Kidney glomerular epithelial cell (primary cell): ENCODE measurements at places on chromosomes 6 and 20.

DNA sequence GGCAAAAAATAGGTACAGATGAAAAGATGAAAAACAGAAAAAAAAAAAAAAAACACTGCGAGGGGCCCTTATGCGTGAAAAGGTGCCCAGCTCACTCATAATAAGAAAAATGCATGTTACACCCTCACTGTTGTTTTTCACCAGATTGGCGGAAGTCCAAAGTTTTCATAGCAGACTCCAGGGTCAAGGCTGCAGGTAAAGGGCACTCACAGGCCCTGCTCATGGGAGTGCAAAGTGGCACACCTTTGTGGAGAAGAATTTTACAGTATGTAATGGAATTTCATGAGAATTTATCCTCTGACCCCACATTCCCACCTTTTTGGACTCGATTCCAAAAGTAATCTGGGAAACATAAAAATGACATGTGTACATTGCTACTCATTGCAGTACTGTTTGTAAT, 108.2 kb downstream of the CDKAL1 start:
- DNase-seq, result no peak

GRCh38 chr20:11890331-11891076, 27.2 kb upstream of the BTBD3 start:
- DNase-seq, result peak; percentile 82

DNA sequence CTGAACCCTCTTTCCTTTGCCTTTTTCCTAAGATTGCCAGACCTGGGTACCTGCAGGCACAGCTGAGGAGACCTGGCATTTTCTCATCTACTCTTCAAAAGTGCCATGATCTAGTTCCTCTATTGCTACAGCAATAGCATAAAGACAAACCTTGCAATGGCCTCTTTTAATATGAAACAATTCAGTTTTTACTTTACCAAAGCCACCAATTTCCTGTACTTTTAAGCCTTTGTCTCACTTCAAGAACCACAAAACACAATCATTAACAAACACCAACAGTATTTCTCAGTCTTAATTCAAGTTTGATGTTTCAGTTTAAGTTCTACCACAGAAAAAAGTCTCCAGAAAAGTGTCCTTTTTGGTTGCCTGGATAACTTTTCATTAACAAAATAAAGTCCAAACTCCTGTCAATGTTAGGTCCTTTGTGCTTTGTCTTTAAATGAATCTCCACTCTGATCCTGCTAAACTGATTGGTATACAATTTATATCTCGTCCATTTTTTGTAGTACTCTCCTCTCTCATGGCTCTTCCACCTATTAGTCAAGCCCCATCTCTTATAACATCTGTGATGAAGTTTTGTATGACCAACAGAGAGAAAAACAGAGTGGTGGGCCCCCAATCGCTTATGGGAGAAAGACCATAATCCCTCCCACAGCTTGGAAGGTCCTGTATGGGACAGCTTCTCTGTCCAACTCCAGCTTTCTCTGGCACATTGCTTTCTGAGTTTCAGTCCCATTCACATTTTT, 50.5 kb upstream of the THEMIS start:
- DNase-seq, result no peak

DNA sequence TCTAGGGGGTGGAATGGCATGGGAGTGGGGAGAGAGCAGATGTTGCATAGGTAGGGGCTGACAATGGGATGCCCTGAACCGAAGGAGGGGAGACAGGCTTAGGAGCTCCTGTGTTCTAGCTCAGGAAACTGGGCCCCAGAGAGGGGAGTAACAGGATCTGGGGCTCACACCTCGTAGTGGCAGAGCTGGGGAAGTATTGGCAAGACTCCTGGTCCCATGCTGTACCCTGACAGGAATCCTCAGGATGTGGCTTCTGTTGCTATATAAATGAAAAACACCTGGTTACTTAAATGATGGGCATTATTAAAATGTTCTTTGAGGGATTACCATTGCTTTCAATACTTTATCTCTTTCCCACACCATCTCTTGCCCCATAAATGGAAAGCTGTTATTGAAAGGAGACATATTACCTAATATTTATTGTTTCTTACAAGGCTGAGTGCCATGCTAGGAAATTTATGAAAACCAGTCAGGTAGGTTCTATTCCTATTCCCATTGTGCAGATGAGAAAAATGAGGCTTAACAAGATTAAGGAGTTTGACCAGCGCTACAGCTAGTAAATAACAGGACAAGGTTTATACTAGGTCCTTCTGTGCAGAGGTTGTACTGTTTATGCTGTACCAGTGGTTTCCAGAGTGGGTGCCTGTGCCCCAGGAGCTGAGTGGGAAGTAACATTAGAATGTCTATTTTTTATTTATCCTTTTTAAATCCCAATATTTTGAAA, 35.3 kb upstream of the TCP11 start:
- DNase-seq, result no peak

GRCh38 chr6:145643760-145644159, 91.6 kb downstream of the EPM2A start:
- no peak for DNase-seq

- DNase-seq, result no peak
Measured at GRCh38 chr6:65557224-65557623, 149.8 kb downstream of the EYS start.

- DNase-seq, result no peak
Measured at GRCh38 chr20:61185181-61185580, 66.9 kb upstream of the CDH4 start.

DNA sequence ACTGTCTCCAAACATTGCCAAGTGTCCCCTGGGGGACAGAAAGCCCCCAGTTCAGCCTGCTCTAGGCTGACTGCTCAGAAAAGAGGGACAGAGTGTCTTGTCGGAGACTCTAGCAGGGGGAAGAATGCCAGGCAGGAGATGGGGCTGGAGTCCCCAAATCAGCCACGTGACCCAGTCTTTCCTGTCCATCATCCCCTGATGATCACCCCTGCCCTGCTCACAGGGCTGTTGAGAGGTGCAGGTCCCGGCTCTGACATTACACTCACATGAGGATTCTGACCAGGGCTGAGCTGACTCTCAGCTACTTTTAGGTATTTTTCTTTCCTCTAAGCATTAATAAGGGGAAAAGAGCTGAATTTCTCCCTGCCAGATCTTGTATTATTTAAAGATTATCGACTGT, 115.8 kb downstream of the SULF2 start:
- no peak for DNase-seq

- DNase-seq, result no peak
Measured at GRCh38 chr6:44542401-44543116, 155.1 kb downstream of the CDC5L start.

DNA sequence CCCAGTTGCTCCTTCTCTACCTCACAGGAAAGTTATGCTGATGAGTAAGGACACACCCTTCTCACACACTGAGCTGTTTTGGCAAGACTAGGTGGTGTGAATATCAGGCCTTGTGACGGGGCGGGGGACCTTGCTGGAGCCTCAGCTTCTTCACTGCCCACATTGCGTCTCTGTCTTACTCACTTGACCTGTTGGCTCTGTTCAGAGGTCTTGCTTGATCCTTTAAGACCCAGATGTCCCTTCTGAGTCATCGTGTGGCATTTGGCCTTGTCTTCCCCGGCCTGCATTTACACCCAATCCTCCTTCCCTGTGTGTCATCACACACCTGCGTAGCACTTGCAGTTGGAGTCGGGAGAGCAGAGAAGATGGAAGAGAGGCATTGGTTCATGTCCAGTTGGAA, 8.3 kb upstream of the PRND start:
- no peak for DNase-seq

GRCh38 chr6:39171489-39172376, 56.7 kb upstream of the SAYSD1 start:
- no peak for DNase-seq

GRCh38 chr6:71851214-71851613, 35.1 kb upstream of the RIMS1 start:
- DNase-seq, result no peak

GRCh38 chr6:125312478-125312877, 10.7 kb upstream of the HDDC2 start:
- DNase-seq, result no peak

- no peak for DNase-seq
Measured at GRCh38 chr20:62943396-62943795, 5.4 kb downstream of the GID8 start.

DNA sequence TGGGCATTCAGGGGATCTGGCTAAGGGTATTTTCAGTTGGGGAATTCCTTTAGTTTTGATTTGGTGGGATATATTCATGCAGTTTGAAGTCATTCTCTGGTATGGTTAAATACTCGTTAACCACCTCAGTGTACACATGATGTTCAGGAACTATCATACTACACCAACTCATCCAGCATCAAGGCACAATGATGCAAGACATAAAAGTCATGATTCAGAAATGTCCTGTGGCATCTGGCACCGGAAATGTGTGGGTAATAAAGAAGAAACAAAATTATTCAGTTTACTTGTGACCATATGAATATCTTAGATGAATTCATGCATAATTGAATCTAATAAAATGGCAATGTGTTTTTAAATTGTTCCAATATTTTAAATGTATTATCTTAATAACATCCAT, 129.0 kb upstream of the BMP5 start:
- DNase-seq, result no peak

DNA sequence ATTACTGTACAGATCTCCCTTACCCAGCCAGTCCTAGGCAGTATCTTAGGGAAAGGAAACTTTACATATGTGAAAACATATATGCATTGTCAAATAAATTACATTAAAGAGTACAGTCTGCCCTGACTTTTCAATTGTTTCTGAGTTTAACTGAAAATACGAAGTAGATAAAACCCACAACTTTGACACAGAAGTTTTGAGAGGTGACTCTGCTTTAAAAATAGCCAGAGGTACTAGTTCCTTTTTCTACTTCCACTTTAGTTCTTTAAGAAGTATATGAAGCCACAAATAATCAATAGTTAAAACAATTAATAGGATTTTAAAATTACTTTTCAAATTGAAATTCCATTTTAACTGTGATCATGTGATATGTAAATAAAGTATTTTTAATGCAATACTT, 62.9 kb downstream of the BMP5 start:
- DNase-seq, result no peak

DNA sequence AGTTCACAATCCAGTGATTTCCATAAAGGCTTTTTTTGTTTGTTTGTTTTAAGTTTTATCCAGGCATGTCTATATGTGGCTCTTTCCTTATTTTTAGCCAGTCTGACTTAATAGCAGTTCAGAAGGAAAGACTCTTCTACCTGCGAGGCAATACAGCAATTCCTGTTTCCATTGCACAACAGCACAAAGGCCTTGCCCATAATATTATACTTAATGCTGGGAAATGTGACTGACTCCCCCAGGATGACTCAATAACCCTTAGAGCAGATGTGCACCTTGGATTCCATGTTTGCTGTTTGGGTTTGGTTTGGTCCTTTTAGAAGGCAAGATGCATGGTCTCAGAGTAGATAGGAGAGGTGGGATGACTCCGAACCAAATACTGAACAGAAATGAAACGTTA, 184.1 kb downstream of the MTFR2 start:
- DNase-seq, result no peak

GRCh38 chr6:131952886-131953509, 1.8 kb upstream of the CCN2 start:
- DNase-seq, result no peak

DNA sequence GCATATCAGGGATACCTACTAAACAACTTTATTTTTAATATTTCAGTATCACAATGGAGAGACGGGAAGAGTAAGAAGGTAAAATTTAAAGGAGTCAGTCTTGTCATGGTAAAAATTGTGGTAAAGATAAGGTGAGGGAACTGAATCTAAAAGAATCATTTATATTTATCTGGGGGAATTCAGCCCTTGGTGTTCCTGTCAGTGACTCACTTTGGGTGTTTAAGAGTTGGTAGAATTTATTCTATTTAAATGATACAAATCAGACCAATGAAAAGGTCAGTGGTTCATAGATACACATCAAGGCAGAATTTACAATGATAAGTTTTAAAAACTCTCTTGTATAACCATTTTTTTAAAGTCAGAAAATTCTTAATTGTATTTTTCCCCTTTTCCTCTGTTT, 164.4 kb downstream of the CDKAL1 start:
- DNase-seq, result no peak
